Left ventricle myocardium inferior (tissue), 1 donor: ENCODE measurements at places on chromosomes 4 and X. TPM values are rescaled to one million over a fixed set of nuclear protein-coding genes. Genes with fewer than 3 reads are reported as not detected.

Gene POU4F2
- not detected for total RNA-seq

DNA sequence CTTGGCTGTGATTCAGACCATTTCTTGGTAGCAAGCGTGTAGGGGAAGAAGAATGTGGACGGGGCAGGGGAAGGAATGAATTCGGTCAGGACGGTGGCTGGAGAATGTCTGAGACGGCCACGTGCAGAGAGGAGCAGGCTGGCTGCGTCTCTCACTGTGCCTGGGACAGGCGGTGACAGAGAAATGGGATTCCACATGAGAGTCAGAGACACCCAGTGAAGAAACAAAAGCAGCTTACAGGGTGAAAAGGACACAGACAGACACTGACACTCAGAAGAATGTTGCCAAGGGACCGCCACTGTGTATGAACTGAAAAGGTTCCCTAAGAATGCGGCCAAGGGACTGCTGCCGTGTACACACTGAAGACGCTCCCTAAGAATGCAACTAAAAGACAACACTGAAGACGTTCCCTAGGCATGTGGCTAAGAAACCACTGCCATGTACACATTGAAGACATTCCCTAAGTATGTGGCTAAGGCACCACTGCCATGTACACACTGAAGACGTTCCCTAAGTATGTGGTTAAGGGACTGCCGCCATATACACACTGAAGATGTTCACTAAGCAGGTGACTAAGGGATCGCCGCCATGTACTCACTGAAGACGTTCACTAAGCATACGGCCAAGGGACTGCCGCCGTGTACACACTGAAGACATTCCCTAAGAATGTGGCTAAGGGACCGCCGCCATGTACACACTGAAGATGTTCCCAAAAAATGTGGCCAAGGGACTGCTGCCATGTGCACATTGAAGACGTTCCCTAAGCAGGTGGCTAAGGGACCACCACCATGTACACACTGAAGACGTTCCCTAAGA, 49.1 kb downstream of the DHRSX start:
- no peak for DNase-seq

DNA sequence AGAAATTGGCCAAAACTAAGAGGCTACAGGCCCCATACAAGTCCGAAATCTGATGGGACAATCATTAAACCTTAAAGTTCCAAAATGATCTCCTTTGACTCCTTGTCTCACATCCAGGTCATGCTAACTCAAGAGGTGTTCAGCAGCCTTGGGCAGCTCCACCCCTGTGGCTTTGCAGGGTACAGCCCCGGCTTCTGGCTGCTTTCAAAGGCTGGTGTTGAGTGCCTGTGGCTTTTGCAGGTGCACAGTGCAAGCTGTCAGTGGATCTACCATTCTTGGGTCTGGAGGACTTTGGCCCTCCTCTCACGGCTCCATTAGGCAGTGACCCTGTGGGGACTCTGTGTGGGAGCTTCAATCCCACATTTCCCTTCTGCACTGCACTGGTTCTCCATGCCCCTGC, 329.1 kb upstream of the MAD2L1 start:
- DNase-seq: no peak

Gene GAGE1
- not detected for total RNA-seq

Gene SPINK2
- total RNA-seq: 0.80 TPM

Gene UTP3
- total RNA-seq: 15.8 TPM

GRCh38 chr4:165493359-165493758, 114.6 kb downstream of the CPE start:
- DNase-seq: peak; percentile 62

DNA sequence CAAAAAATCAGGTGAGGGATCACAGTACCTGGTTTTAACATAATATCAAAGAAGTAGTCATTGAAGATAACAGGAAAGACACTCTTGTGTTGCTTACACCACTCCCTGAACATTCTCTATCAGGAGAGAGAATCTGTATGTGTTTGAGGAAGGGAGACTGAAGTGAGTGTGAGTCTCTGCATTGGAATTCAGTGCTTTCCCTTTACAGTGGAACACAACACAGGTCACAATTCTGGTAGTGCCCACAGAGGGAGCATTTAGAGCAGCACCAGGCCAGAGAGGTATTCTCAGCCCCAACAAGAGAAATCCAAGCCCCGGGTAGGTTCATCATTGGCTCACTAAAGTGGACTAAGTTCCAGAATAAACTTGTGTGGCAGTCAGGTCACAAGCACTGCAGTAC, 64.7 kb upstream of the UBQLN2 start:
- DNase-seq: no peak

DNA sequence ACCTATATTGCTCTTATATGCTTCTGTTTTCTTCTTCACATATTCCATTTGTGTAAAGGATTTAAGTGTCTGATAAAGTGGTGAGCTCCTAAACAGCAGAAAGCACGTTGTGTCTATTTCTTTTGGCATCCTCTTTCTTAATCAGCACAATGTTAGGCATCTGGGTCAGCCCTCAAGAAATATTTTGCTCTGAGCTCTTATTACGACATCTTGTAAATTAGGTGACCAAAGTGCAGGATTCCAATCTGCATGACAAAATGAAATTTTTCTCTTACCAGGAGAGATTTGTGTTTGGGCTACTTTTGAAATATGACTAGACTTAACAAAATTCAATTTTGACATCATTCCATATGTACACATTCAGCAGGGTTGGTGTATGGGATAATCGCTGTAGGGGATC, 210.0 kb upstream of the IGFBP7 start:
- no peak for DNase-seq

GRCh38 chr4:23873717-23874535, 15.9 kb downstream of the PPARGC1A start:
- DNase-seq: no peak
